ENCODE measurements at places on chromosomes 2 and 18. TPM values are rescaled to one million over a fixed set of nuclear protein-coding genes. Genes with fewer than 3 reads are reported as not detected.

Gene COLEC11
- not detected for total RNA-seq

Gene CLEC4F
- not detected for total RNA-seq

Gene SULT6B1
- not detected for total RNA-seq

Gene GBX2
- not detected for total RNA-seq

Gene SAG
- total RNA-seq, result not detected

Gene ST8SIA5
- 1.8 TPM for total RNA-seq

Gene GAREM2
- total RNA-seq, result 0.46 TPM
